Activated T-helper 1 cell treated with Interleukin-2 at 50 U/mL for 16 hours (primary cell): ENCODE measurements at places on chromosomes 13 and 19.

DNA sequence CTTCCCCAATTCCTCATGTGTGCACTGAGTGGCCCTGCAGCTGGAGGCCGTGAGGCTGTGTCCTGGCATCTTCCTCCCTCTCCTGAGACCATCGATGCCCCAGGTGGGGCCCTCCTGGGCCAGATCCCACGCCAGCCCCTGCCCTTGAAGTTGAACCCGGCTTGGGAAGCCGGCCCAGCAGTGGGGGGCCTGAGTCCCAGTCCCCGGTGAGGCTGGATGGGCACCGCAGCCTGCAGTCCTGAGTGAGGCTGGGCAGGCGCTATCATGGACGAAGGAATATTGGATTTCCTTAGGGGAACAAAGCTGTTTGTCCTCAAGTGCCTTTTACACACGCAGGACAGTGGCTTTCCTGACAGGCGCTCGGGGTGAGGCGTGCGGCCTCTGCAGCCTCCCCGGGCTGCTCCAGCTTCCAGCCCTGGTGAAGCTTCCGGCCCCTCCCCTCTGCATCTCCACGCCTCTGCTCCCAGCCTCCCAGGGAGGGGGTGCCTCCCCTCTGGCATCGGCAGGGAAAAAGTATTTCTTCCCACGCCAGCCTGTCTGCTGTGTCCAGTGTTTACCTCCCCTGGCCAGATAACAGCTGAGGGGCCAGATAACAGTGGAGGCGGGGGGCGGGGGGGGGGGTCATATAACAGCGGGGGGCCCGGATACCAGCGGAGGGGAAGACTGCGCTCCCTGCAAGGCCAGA lies 159.5 kb downstream of the KDM4B start:
- no peak for DNase-seq

- no peak for DNase-seq
These were observed 22.8 kb upstream of the ZNF564 start for GRCh38 chr19:12574036-12574435.

DNA sequence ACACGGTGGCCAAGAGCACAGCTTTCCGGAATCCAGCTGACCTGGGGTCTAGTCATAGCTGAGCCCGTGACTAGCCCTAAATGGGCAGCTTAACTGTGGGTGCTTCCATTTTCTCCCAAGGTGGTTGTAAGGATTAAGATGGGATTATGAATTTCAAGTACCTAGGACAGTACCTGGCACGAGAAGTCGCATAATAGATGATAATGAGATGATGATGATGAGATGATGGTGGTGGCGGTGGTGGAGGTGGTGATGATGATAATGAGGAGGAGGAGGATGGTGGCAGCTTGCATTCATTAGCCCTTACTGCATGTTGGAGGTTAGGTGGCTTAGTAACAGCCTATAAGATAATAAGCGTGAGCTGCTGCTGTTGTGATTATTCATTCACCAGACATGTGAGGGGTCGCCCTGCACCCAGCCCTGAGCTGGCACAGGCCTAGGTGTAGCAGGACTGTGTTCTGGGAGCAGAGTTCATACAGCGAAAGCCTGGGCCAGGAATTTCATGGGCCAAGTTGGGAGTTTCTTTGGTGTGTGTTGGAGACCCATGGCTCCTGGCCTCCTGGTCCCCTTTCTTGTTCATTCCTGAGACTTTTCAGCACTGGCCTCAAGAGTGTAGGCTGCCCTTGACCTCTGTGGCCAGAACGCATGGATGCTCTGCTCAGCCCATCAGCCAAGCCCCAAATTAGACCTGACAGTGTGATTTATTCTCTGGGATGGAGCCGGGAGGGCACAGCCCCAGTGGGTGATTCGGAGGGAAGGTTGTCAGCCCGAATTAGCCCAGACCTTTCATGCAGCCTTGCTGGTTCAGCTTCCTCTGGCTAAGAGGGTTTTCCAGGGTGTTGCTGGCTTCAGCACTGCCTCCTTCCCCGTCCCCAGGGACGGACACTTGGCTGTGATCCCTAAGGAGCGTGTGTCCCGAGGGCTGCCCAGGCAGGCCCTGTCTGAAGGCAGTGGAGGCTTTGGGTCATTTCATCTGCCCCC lies 128.8 kb downstream of the SIPA1L3 start:
- no peak for DNase-seq

- peak; percentile 71 for DNase-seq
These were observed 6.0 kb downstream of the RCN3 start for GRCh38 chr19:49533551-49534488.

GRCh38 chr13:46058268-46058667 lies 5.7 kb upstream of the ZC3H13 start:
- no peak for DNase-seq

DNA sequence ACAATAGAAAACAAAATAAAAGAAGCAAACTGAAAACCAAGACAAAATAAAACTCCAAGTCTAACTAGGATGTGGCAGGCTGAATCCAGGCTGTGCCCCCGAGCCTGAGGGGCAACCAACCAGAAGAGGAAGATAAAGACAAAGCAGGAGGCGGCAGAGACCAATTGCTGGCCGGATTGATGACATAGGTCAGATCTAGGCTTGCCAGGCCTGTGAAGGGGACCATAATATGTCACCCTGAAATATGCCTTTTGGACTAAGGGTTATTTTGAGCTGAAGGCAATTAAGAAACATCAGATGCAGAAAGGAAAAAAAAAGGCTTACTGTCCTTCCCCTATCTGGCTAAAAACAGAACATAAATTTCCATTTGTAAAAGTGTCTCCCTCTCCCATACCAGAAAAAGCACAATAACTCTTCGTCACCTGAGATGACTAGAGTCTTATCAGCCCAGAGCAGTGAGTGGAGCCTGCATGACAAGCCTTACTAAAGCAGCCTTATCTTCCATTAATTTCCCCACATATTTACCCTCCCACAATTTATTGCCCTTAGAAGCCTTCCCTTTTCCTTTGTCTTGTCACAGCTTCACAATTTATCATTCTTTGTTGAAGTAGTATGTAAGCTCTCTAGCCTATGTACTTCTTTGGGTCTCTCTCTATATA lies 22.8 kb downstream of the ATP8A2 start:
- no peak for DNase-seq

DNA sequence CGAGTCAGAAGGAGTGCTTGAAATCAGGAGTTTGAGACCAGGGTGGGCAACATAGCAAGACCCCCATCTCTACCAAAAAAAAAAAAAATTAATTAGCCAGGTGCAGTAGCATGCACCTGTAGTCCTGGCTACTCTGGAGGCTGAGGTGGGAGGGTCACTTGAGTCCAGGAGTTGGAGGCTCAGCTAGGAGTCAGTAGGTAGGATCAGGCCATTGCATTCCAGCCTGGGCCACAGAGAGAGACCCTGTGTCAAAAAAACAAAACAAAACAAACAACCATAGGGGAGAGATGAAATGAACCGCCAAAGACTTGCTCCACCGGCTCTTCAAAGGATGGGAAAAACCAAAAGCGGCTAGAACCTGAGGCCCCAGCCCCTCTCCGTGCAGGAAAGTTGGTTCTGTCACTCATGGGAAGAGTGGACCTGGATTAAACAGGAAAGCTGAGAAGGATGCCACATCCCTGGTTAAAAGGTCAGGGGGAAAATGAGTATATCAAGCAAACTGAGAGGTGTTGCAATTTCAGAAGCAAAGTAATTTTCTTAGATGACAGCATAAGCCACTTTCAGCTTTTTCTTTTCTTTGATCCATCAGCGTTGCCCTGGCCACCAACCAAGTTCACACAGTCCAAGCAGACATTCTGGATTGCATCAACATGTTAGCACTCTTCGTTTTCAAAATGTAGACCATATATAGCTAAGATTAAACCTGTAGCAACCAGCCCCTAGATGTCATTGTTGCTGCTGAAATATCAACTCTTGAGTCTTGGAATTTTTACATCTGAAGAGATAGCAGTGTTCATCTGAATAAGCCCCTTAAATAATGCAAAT lies 8.9 kb upstream of the ZNF507 start:
- DNase-seq: no peak

GRCh38 chr13:106520251-106521054 lies 15.0 kb downstream of the EFNB2 start:
- DNase-seq: no peak

GRCh38 chr13:112053167-112053743 lies 13.7 kb upstream of the SOX1 start:
- DNase-seq: no peak

DNA sequence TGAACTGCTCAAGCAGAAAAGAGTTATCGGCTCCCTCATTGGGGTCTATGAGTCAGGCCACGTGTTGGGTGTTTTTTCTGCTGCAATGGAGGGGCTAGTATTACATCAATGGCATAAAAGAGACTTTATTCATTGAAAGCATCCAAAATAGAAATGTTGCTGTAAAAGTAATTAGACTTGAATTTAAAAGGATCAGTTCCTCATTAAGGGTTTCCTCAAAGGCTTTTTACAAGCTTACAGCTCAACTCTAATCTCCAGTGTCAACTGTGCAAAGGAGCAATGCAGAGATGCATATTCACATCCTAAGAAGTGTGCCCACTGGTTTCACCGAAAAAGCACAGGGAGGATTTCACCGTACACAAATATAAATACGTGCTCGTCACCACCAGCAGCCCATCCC lies 300.3 kb downstream of the FOXO1 start:
- DNase-seq: no peak

DNA sequence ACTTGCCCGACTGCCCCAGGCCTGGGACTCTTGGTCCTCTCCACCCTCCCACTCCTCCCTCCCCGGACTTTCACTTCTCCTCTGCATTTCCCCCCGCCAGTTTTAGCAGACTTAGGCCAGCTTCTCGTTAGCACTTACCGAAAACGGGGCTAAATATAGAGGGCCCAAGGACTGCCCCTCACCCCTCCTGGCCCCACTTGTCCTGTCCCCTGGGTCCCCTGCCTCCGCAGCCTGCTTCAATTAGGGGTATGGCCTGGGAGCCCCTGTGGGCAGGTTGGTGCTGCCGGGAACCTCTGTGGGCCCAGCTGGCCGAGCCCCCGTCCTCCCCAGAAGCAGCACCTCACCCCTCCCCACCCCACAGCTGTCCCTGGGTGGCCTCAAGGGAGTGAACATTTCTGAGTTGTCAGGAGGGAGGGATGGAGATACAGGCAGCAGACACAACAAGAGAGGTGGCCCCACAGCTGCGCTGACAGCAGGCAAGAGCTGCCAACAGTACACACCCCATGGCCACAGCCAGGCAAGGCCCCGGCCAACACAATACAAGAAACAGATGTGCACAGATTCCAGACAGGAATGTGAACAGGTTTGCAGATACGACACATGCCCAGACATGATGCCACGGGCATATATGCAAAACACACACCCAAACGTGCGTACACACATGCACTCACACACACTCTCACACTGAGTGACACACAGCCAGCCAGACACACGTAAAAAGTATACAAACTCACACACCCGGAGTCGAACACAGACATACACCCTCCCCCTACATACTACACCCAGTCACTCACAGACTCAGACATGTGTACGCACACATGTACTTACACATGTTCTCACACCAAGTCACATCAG lies 2.6 kb downstream of the POU2F2 start:
- no peak for DNase-seq

DNA sequence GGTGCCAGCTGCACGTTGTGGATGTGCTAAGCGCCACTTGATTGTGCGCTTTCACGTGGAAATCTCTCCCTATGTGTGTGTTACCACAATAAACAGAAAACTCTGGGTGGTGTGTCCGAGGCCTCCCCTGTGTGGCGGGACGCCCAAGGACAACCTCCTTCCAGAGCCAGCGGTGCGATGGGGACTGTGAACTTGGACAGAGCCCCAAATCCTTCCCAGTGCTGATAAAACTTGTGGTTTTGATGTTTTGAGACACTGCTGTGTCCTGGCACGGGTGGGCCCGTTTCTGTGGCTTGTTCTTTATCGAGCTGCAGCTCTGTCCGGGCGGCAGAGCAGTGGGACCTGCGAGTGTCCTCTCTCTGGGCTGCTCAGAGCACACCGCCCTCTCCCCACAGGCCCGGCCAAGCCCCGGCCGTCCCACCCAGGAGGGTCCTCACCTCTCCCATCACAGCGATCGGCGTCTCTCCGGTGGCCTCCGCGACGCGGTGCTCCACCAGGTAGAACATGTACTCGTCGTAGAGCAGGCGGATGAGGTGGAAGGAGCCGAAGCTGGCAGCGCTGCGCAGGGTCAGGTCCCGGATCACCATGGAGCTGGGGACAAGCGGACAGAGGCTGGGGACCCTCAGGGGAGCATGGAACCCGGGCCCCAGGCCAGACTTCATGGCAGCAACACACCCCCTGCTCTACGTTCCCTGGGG lies 18.8 kb upstream of the RANBP3 start:
- DNase-seq: no peak

DNA sequence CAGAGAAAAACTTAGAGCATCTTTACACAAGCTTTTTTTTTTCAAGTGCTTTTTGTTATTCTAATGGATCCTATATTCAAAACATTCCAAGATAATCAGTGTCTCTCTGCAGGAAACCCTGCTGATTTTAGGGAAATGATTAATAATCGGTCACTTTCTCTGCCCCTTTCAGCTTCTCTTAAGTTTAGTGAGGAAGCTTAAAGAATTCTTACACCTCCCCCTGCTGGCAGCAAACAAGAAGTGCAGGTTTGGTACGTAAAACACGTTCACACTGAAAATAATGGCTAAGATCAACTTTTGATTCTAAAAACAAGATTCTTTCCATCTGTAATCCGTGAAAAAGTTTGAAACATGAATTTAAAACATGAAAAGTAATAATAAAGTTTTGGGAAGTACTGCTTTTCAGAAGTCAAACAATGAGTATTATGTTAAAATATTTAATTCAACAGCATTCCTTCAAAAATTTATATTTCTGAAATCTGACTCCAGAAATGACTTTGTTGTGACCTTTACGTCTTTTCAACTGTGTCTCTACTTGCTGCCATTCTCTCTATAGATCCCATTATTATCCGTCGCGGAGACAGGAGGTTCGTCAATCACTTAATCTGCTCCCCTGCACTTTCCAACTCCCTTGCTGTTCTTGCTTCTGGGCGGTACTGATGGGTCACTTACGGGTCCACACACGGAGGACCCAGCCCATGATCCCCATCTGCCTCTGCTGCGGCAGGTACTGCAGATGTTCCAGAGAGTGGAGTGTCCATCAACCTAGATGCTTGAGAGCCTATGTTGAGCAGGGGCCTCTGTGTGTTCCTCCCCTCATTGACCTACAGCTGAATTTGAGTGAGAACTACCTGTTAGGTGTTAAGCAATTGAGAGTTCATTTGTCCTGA lies 203.1 kb upstream of the EDNRB start:
- DNase-seq: no peak

GRCh38 chr19:55106591-55106990 lies 10.8 kb downstream of the PPP1R12C start:
- no peak for DNase-seq

- DNase-seq: no peak
These were observed 13.6 kb upstream of the ICAM3 start for GRCh38 chr19:10352764-10353671.

DNA sequence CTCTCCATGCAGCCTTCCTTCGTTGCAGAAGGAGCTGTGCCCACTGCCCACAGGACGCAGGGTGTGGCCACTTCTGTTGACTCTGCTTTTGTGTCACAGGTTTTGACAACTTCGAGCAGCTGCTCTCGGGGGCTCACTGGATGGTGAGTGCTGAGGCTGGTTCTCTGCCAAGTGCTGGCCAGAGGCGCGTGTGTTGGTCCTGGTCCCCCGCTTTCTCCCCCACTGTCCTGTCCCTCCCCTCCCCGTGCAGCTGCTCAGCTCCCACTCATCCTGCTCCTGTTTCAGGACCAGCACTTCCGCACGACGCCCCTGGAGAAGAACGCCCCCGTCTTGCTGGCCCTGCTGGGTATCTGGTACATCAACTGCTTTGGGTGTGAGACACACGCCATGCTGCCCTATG lies 10.6 kb upstream of the PDCD2L start:
- no peak for DNase-seq
